ENCODE measurements at places on chromosomes 3 and 15.
A peak's percentile ranks its signal among the peaks of the same experiment; 100 is the strongest.

DNA sequence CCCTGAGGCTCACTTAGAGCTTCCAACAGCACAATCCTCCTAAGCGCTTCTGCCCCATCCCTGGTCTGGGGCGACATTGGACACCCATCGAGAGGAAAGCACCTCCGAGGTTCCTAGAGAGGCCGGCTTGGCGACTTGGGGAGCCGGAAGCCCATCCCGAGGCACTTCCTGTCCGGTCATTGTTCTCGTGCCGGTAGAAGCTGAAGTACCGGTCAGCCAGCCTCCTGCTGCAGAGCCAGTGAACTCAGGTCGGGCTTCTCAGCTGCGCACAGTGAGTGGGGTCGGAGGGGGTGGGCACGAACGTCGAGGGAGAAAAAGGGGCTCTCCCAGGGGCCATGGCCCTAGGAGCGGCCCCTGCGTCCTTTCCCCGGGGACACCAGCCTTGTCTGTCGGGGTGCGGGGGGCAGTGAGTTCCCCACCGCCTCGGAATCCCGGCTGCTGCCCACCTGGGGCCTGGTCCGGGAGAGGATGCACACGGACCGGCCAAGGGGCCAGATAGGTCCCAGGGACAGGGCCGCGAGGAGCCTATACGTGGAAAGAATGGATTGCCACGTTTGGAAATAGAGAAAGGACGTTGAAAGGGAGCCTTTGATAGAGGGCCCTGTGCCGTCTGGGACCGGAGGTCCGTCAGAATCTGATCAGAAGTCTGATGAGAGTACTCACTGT lies at the start of gene ZNF35:
Gene ZNF35 (plus strand): TSS at position 169 of the 666 bp plus-strand sequence. CDS start 2,336 bp downstream, outside the sequence.
- DNase-seq: no peak

DNA sequence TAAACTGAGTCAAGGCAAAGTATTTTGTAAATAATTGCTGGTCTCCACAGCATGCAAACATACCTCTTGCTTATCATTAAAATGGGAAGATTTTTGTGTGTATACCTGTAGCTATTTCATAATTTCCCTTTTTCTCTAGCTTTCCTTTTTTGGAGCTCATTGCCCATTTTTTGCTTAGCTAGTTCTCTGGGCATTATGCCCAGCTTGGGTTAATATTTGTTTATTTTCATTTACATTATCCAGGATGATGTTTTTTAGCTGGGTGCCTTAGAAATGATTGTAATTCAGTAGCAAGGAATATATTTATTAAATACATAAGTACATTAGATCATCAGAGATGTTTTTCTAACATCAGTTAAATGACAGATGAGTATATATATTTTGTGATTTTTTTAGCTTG lies 1271.7 kb upstream of the GBE1 start:
- no peak for DNase-seq

- DNase-seq: no peak
Observed at GRCh38 chr3:121274411-121274810, 271.4 kb downstream of the POLQ start.

DNA sequence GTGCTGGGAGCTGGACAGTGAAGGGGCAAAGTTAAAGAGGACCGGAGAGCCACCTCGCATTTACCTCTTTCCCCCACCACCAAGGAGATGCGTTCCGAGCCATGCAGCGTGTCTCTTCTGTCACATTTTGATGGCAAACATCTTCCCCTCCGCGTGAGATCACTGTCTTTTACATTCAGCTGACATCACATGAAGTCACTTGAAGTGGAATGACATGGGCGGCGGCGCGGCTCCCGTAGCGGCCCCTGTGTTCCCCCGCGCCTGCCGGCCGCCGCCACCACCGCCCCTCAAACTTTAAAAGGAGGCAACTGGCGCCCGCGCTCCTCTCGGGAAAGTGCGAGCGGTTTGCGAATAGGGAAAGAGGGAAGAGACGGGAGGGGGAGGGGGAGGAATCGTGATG lies at the start of gene FEZF2:
Gene FEZF2 (minus strand): TSS at position 336 of the 400 bp plus-strand sequence. CDS start 682 bp downstream, outside the sequence.
- DNase-seq: no peak

GRCh38 chr3:29281094-29281343 lies 148 bp downstream of the RBMS3 start:
- DNase-seq: no peak

DNA sequence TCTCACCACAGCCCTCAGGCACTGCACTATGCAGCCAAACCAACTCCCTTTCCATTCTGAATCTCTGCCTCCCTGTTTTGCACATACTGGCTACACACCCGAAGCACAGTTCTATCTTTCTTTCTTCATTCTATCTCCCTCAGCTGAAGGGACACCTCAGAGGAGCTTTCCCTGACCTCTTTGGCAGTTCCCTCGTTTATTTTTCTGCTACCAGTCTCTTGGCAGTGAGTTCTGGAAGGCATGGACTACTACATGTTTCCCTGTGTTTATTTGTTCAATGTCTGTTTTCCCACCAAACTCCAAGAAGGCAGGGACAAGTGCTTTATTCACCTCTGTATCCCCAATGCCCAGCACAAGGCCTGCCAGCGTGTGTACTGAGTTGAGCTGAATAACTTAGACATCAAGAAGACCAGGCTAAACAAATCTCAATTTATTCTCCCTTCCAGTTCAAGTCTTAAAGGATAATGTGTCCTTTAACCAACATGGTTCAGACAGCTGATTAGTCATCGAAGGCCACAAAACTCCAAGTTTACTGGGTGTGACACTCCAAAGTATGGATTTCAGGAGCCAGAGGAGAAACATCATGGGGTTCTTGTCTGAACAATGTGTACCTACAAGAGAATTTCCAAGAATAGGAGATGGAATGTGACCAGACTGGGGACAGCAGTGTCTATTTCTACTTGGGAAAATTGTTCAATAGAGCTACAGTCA lies 260.1 kb upstream of the CTNNB1 start:
- no peak for DNase-seq

GRCh38 chr15:88998980-88999713 lies 86.0 kb upstream of the MFGE8 start:
- no peak for DNase-seq

DNA sequence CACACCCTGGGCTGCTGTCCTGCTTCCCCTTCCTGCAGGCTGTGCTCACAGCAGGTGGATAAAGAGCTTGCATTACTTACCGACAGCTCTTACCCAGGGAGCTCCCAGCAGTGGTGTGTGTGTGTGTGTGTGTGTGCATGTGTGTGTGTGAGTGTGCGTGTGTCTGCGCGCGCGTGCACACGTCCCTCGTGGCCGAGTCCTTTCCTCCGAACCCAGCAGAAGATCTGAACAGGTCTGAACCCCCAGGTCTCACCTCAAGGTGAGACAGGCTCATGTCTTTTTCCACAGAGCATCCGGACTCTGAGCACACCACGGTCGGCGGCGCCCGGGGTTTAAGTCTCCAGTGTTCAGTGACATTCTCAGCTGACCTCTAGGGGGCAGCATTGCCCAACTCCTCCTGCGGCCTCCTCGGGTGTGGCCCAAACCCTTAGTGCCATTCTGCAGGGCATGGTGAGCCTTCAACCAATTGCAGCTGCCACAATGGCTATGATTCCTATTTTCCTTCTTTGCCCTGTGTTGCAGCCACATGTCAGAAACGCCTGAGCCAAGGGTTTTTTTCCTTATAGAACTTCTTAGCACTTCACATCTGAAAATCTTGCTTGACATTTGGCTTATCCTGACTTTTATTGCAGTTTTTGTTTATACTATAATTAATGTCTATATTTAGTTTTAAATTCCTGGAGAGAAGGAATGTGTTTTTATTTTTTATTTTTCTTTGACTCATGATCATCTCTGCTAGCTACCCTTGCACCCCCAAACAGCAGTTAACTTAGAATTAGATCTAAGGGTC lies 64.1 kb upstream of the KLHL25 start:
- DNase-seq: peak; percentile 57

- DNase-seq: no peak
Observed at GRCh38 chr3:149581681-149582370, 76.0 kb downstream of the WWTR1 start.

GRCh38 chr15:58060575-58060974 lies 4.9 kb downstream of the ALDH1A2 start:
- DNase-seq: no peak

DNA sequence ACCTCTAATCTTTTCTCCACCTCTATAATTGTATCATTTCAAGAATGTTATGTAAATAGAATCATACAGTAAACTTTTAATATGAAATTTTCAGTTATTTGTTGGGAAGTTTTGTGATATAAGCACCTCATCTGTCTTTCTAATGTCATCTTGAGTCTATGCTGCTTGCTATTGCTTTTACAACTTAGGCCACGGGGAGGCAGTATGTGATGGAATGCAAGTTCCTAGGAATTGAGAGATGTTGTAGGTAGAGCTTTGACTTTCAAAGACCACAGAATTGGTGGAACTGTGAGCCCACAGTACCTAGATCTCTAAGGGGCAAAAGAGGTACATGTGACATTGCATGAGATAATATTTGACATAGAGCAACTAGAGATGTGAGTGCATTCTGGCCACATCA lies 328.3 kb downstream of the MFSD1 start:
- DNase-seq: no peak

GRCh38 chr3:134136604-134137003 lies 106.9 kb upstream of the SLCO2A1 start:
- DNase-seq: no peak

DNA sequence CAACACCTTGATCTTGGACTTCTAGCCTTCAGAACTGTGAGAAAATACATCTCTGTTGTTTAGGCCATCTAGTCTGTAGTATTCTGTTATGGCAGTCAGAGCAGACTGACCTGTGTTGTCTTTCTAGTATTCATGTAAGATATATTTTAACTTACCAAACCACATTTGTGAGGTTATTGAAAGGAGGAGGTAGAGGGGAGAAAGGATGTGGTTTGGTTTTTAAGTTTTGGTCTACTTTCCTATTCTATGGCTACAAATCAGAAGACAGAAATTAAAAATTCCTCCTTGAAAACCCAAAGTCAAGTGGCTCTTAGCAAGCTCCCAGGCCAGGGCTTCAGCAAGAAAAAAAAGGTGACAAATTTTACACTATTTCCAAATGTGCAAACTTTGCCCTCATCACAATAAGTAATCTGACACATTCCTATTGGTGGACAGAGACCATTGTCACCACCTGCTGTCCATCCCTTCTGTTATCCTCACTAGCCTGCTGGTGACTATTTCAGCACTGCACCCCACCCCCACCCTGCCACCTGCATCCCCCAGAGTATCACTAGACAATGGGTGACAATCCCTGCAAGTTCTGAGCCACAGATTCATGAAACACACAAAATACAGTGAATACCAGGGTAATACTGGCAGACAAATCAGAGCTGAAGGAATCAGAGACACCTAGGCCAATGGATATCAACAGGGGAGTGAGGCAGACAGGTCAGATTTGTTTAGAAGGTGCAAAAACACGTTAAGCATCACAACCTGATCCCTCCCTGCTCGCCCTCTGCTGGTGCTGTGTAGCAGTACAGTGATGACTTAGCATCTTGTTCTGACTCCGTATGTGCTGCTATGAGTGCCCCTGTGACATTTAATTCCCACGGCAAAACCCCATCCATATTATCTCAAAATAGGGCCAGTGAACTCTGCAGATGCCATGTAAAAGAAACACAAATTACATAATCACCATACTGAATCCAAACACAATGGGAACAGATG lies 79.0 kb upstream of the DCLK3 start:
- DNase-seq: peak; percentile 34

DNA sequence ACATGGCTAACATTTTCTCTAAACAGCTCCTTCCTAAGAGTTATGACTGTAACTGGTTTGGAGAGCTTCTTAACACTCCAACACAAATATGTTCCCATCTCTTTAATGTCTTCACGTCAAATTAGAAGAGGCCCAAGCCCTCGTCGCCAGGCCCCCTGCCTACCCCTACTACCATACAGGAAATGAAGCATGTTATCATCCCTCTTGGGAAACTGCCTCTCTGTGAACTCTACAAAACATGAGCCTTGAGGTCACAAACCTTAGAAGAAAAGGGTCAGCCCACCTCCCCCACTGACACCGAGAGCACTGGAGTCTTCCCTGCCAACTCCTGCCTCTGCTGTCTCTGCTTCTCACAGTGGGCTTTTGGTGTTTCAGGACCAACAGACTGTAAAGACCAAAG lies 243.1 kb upstream of the STT3B start:
- DNase-seq: no peak

- no peak for DNase-seq
Observed at GRCh38 chr3:196016485-196016884, 65.4 kb downstream of the TFRC start.

Measured in stimulated activated CD4-positive, alpha-beta T cell treated with anti-CD3 and anti-CD28 coated beads, Interleukin-15, amount 100 ng/mL, for 1 hour (primary cell).